NCI-H1417 (cell line): ENCODE measurements at places on chromosomes 7 and 10.

- DNase-seq, result no peak
Observed at GRCh38 chr7:50298811-50299562, 5.5 kb upstream of the IKZF1 start.

DNA sequence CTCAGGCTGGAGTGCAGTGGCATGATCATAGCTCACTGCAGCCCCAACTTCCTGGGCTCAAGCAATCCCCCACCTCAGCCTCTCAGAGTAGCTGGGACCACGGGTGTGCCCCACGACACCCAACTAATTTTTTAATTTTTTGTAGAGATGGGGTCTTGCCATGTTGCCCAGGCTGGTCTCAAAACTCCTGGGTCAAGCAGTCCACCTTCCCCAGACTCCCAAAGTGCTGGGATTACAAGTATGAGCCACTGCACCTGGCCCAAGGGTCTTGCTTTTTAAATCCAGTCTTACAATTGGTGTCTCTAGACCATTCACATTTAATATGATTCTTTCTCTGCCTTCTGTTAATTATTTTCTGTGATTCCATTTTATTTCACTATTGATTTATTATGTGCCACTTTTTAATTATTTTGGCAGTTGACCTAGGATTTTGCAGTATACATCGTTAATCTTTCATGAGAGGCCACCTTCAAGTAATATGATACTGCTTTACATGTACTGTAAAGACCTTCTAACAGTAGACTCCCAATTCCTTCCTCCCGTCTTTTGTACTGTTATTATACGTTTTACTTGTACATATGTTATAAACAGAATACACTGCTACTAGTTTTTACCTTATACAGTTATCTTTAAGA, 18.7 kb downstream of the MMP21 start:
- DNase-seq, result no peak

GRCh38 chr10:62083412-62084267, 182.1 kb downstream of the ARID5B start:
- DNase-seq, result peak; percentile 87

GRCh38 chr7:44995555-44996493, 4.2 kb upstream of the CCM2 start:
- no peak for DNase-seq

DNA sequence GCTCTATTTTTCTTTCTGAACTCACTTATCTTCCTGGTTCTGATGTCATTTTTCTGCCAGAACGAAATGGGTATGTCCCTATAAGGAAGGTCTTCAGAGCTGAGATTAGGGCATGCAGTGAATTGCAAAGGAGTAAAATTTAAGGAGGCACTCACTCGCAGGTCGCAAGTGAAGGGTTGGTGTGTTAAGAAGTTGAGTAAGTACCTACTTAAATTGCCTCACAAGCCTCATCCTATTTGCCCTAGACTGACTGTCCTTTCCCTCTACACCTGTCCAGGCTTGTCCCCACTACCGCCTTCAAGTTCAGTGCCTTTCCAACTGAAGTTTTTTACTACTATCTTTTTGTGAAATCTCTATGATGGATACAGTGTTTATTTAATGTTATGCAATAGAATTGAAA, 191.5 kb downstream of the AHR start:
- no peak for DNase-seq

DNA sequence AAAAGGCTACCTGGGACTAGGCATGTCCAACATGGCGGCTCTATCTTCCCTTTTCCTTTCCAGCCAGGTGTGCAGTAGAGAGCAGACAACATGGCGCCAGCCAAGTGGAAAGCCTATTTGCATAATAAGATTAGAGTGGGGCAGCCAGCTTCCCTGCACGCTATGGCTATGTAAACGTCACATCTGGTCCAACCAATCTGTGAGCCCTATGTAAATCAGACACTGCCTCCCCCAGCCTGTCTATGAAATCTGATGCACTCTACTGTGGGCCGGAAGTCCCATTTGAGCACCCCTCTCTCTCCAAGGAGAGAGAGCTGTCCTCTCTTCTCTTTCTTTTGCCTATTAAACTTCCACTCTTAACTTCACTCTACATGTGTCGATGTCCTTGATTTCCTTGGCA, 984.9 kb upstream of the AUTS2 start:
- peak; percentile 39 for DNase-seq

DNA sequence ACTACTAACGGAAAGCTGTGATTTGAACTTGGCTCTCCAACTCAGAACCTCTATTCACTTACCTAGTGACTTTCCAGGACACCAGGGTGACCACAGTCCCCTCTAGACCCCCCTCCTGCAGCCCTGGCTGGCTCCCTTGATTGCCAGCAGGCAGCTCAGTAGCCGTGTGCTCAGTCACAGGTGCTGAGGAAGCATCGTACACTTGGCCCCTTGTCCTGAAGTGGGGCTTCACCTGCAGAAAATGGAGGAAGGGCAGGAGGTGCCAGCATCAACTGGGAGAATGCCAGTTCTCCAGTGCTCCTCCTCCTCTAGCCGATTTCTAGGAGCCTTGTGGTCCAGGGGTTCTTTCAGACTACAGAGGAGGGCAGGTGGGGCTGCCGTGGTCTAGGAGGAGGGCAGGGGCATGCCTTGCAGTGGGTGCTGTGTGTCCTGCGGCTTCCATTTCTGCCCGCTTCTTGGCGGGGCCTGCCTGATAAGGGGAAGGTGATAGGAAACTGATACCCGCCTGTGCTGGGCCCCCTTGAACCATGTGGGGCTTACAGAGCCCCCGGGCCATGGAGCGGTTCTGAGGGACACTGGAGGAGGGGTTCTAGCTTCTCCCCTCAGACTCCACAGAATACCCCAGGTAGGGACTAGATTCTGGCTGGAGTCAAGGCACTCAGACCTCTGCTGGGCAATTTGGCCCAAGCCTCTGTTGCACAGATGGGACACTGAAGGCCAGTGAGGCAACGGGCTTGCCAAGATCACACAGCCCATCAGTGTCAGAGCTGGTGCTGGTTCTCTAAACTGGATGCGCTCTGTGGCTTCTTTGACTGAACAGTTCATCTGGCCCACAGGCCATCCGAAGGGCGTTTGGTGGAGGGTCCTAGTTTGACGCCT, 14.0 kb downstream of the FAM241B start:
- DNase-seq, result no peak

DNA sequence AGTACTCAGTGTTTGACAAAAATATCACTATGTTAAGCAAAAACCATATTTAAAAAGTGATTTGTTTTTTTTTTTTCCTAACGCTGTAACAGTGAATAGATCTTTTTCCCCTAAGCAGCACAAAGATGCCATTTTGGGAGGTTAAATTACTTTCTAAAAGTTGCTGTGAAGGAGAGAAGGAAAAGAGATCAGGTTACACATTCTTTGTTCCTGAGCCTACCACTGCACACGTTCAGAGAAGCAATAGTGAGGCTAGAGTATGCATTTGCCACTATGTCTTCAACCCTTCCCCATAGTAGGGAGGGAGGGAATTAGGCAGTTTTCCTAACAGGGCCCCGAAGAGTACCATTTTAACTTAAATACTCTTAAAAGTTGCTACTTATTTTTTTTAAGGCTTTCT, 38.9 kb downstream of the BMPR1A start:
- no peak for DNase-seq

DNA sequence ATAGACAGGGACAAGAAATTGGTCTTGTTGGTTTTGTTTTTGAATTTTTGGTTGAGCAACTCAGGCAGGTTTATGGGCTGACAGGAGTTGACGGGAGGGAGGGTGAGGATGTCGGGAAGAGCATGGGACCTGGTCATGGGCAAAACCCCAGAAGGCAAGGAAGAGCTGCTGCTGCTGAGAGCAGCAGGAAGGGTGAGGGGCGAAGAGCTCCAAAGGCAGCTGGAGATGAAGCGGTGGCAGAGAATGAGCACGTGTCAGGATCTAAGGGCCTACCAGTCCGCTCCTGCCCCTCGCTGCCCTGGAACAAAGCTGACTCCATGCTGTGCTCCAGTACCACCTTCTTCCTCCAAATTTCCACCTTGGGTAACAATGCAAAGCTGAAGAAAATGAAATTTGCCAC, 84.3 kb downstream of the ARHGAP22 start:
- DNase-seq, result no peak

GRCh38 chr10:111246136-111246535, 169.3 kb downstream of the ADRA2A start:
- DNase-seq, result no peak

DNA sequence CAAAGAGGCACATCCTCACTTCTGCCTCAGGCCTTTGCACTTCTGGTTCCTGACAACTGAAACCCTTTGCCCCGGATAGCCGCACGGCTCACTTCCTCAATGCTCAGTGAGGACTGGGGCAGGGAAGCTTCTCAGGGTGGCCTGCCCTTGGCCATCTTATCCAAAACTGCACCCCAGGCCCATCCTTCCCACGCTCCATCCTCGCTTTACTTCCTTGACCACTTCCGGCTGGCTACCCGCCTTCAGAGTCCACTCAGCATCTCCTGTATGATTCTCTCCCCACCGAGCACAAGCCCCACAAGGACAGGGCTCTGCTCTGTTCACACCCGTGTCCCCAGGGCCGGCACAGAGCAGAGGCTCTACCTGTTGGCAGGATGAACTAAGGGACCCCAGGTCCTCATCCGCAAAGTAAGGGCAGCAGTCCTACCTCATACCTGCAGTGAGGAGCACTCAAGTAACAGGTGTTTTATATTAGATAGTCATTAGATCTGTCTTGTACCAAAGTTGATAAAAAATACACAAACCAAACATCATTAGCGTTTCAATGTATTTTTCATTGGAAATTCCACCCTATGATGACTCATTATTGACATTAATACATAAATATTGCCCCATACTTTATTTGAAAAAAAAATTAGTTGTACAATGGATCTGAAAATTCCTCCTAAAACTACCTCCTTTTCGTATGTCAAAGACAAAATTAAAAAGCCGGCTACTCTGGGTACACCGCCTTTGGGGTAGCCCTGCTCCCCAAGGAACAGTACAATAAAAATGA, 35.0 kb downstream of the GNA12 start:
- no peak for DNase-seq

DNA sequence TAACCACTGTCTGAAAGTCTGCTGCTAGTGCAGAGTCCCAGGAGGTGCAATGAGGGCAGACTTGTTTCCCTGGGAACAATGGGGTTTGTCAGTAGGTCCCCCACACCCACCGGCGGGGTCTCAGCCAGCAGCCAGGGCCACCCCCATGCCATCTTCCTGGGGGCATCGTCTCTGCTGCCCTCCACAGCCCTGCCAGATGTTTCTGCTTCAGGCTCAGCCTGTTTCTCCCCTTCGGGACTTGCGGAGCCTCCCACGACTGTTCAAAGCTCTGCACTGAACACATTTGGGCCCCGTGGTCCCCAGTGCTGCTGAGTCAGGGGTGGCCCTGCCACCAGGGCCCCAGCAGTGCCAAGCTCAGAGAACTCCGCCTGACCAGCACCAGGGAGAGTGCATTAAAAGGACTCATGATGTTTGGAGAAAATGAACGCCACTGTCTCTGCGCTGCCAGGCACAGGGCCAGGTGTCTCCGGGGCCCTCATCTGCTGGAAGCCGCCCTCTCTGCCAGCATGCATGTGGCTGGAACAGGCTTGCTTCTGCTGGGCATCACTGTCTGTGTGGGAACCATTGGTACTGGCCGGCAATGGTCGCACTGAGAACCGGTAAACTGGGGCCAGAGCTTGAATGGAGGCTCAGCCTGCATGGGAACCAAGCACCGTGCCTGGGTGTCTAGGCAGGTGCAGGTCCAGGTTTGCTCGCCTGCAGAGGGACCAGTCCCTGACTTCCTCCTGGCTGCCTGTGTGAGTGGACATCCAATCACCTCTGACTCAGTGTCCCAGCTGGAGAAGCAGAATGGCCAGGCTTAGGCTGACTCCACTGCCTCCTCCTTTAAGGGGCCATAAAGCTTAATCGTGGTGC, 345.1 kb downstream of the GLRX3 start:
- no peak for DNase-seq

- DNase-seq, result no peak
Observed at GRCh38 chr10:70074971-70075370, 22.3 kb downstream of the MACROH2A2 start.

DNA sequence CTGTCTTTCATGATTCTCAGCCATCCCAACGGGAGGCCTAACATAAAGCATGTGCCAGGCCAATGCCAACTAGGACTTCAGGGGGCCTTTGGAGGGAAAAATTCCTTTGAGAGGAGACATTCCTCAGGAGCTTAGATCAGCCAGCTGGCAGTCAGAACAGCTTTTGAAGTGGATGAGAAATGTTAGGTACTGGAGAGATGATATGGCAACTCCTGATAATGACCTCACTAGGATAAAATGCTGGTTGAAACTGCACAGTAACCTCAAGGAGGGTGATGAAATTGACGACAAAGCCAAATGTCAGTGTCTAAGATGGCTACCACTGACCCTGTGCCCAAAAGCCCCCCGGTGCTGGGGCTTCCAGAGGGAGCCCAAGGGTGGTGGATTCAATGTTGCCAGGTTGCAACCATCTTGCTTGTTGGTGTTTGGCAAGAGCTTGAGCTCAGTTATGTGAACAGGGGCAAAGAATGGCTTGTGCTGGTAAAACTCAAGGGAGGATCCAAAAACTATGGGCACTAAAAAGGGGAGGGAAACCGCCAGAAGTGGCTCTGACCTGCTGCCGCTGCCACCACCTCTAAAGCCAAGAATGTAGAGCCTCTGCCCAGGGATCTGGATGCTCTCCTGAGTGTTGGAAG, 121.2 kb downstream of the UBE2H start:
- no peak for DNase-seq

DNA sequence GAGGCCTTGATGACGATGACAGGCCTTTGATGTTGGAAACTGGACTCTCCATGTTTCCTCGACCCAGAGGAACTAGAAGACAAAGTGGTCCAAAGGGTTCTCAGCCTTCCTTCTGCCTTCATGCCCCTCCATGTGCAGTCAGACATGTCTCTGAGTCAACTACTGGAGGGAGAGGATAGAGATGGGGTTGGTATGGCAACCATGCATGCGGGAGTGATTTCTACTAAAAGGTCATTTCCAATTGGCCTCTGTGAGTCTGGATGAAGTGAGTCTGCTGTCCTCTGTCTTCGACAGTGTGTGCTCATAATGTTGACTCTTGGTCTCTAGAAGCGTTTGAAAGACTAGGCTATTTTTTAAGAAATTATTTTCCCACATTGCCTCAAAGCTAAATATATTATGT, 29.2 kb downstream of the STK17A start:
- no peak for DNase-seq

- no peak for DNase-seq
Observed at GRCh38 chr7:47085491-47086275, 496.2 kb downstream of the TNS3 start.

DNA sequence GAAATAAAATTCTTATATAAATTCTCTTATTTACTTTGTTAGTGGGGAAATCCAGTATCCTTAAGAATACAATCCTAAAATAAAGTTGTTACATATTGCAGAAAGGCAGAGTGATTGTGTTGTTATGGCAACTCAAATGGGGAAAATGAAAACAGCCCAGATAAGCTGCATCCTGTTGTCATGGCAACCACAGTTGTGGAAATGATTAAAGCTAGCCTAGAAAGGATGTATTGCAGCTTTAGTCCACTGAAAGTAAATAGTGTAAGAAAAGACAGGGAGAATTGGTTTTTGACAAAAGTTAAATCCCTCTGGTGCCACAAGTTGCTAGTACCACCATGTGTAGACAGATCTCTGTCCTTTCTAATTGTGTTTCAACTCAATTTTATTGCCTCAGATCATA, 43.2 kb downstream of the BTRC start:
- peak; percentile 21 for DNase-seq

- DNase-seq, result no peak
Observed at GRCh38 chr10:78407966-78408365, 374.3 kb downstream of the RPS24 start.
